NCI-H82 (cell line): ENCODE measurements at places on chromosomes 3 and 15.

DNA sequence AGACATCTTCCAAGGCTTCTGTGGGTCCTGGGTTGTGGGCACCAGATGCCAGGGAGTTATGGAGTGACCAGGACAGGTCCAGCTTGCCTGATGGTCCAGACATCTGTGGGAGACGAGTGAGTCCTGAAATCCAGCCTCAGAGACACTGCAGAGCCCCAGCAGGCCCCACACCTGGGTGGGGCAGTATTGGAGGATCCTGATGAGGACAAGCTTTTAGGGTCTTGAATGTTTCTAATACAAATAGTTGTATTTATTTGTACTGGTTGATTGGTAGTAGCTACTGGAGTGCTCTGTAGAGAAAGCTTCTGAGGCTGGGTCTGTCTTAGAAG lies 67.5 kb upstream of the PRR23C start:
- no peak for DNase-seq

DNA sequence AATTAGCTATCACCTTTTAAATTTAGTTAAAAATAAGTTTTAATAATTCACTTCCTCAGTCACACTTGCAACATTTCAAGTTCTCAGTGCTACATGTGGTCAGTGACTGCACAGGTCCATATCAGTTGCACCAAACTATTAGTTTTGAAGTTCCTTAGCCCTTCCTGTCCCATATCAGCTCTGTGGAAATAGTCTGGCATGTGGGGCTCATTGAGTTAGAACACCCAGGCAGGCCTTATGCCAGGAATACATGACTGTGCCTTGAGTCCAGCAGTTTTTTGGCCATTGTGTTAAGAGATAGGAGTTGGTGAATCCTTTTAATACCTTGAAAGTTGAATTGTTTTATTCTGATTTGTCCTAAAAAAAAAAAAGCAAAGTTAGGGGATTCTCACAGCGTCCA lies 153.7 kb upstream of the BFSP2 start:
- no peak for DNase-seq

DNA sequence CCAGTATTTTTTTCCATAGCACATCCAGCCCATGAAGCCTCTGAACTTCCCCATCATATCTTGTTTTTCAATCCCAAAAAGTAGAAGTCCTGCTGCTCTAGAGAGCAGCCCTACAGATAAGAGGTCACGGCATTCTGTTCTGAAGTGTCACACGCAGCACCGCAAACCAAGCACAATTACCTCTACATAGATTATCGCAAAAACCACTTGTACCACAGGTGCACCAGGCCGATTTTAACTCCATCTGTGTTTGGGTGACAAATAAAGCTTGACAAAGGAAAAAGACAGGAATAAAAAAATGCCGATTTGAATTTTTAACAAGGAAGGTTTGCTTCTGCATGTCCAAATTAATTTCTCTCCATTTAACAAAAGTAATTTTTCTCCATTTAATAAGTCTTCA lies 113.7 kb downstream of the MYO5A start:
- DNase-seq = no peak

GRCh38 chr15:52493968-52494367 lies 34.7 kb downstream of the MYO5A start:
- no peak for DNase-seq

- no peak for DNase-seq
Observed at GRCh38 chr3:183283886-183284285, 30.8 kb downstream of the B3GNT5 start.

- peak; percentile 84 for DNase-seq
Observed at GRCh38 chr15:82952158-82953081, at the start of gene HOMER2. TSS of gene HOMER2 (minus strand) at chr15:82952720. CDS start at chr15:82952535, 185 bp downstream.

GRCh38 chr3:184593928-184594303 lies 32.3 kb downstream of the EPHB3 start:
- no peak for DNase-seq

GRCh38 chr3:148816981-148817525 lies 10.6 kb upstream of the CPB1 start:
- DNase-seq = peak; percentile 54

GRCh38 chr15:48330105-48330785 lies 984 bp upstream of the DUT start:
- peak; percentile 44 for DNase-seq

- no peak for DNase-seq
Observed at GRCh38 chr3:115548611-115549010, 74.7 kb upstream of the GAP43 start.

DNA sequence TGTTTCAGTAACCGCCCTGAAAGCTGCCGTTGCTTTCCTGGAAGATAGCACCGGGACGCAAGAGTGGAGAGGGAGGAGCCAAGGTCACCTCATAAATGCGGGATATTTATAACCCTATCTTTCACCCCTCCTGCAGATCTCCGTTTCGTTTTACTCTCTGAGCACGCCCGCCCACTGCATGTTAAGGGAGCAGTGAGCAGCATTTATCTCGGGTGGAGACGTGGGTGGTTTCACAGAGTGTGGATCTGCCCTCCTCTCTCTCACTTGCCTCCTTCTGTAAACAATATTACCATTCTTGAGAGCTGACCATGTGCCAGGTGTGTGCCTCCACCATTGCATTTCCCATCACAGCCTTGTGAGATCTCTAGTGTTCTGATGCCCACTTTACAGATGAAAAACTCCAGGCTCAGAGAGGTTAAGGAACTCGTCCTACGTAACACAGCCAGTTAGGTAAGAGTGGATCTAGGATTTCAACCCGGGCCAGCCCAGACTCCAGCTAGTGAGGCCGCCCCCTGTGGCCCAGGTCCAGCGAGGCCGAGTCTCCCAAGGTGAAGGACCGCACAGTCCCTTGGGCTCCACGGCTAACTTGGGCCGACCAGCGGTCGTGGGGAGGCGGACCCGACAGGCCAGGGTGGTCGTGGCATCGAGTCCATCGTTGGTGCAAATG lies 16.9 kb upstream of the SEMA4B start:
- DNase-seq = no peak

DNA sequence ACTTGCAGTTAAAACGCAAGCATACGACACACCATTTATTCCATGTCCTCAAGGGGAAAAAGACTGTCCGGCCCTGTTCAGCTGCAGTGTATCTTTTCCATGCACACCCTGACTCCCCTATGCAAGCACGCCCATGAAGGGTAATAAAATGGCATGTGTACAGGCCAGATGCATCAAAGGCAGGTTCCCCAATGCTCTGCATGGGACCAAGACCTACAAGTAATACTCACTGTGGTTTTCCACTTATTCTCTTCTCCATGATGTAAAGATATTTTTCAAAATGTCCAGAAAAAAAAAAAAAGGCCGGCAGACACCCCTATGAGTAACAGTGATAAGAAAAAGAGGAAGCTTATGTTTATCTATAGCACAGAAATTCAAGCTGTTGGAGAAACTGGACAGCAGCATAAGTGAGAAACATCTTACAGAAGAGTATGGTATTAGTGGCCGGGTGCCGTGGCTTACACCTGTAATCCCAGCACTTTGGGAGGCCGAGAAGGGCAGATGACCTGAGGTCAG lies 70.8 kb downstream of the MCF2L2 start:
- DNase-seq = no peak

DNA sequence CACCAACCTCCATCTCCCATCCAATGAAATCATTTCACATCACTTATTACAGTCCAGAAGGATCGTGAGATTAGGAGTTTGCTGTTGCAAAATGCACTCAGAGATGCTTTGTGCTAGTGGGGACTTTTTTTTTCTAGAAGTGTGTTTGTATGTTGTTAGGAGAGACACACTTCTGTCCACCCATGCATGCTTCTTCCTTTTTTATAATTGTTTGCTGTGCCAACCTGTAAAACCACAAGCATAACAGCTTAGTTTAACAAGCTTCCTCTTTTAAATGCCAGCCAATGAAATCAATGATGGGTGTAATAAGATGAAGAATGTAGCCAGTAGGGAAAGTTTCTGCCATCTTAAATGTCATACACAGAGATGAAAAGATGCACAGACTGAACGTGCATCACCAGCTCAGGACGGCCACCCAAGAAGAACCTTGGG lies 305.6 kb upstream of the STT3B start:
- DNase-seq = no peak

- no peak for DNase-seq
Observed at GRCh38 chr3:131658115-131658514, 155.3 kb upstream of the MRPL3 start.

DNA sequence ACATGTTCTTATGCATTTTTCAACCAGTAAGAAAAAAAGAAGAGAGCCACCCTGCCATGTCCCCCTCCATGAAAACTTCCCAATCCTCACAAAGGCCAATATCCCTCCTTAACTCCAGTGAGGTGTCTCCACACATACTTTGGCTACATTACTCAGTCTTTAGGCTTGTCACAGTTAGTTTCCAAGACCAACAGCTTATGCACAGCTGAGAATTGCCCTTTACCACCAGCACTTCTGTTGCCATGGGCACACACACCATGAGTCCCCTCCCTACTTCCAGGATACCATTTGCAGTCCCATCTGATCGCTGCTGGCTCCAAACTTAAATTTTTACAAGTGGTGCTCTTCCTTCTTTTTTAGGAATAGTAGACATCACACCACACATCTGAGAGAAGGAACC lies 150.3 kb upstream of the STRIT1 start:
- no peak for DNase-seq

DNA sequence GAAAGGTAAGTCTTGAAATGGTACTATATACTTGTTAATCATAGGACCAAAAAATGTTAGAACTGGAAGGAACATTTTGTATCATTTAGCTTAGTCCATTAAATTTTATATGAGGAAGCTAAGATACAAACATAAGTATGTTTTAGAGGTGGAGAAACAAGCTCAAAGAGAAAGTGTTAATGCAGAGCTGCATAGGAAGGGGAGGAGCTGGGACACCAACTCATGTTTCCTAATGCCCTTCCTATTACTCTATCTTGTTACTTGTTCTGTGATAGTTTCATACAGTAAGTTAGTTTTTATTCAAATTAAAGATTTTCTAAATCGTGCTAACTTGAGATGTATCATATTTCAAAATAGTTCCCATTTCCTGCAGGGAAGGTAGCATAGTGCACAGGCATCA lies 7.4 kb downstream of the SLC35A5 start:
- no peak for DNase-seq

DNA sequence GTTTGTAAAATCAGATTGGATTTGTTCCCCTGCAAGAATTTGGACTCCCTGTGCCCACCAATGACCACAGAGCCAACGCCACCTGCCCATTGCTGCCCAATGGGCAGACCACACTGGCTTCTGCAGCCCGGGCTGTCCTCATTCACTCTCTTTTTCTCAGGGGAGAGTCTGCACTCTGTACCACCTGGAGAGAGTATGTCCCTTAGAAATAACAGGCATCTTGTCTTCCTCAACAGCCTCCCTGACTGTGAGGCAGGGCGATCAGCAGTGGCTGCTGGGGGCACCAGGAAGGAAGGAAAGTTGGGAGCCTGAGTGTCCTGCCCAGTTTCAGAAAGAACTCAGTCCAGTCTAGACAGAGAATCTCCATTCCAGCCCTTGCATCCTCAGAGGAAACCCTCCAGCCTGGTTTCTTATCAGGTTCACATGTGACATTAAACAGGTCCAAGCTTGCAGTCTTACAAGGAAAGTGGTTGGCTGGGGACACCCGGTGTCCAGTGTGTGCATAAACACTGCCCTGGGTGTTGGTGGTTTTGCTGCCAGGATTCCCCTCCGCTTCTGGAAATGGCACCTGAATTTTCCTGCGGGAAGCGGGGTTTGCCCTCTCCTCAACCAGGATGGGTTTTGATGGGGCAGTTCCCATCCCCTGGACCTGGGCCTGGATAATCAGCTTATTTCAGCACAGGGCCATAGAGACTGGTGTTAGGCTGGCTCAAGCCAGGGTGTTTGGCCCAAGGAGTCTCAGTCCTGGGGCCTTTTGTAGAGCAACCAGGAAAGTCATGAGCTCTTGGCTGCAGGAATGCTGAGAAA lies 37.2 kb downstream of the SSUH2 start:
- peak; percentile 35 for DNase-seq

- DNase-seq = no peak
Observed at GRCh38 chr15:80026310-80026709, 33.2 kb upstream of the ZFAND6 start.

DNA sequence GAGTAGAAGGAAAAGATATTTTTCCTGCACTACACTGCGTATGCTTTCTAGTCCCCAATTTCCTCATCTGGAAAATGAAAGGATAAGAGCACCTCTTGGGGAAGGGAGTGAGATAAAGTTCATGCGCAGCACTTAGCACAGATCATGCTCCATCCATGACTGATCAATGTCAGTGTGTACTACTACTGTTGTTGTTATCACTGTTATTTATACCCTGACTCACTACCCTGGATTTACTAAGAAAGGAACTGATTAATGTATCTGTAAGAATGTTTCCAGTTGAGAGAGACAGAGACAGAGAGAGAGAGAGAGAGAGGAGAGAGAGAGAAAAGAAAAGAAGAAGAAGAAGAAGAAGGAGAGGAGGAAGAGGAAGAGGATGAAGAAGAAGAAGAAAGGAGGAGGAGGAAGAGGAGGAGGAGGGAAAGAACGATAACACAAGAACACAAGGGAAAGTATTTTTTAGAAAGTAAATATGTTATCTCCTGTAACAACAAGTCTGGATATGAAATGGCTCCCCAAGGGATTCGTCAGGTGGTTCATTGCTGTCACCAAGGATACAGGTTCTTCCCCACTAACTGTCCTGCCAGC lies 212.2 kb upstream of the PROK2 start:
- no peak for DNase-seq

GRCh38 chr15:72503147-72503546 lies 29.0 kb downstream of the ARIH1 start:
- DNase-seq = no peak

GRCh38 chr3:53147151-53147902 lies 13.7 kb upstream of the PRKCD start:
- no peak for DNase-seq

DNA sequence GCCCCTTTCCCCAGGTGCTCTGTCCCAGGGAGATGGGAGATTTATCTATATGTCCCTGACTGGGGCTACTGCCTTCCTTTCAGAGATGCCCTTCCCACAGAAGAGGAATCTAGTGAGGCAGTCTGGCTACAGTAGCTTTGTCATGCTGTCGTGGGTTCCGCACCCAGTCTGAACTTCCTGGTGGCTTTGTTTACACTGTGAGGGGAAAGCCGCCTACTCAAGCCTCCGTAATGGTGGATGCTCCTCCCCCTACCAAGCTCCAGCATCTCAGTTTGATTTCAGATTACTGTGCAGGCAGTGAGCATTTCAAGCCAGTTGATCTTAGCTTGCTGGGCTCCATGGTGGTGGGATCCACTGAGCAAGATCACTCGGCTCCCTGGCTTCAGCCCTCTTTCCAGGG lies 35.4 kb upstream of the SLC7A14 start:
- DNase-seq = no peak

DNA sequence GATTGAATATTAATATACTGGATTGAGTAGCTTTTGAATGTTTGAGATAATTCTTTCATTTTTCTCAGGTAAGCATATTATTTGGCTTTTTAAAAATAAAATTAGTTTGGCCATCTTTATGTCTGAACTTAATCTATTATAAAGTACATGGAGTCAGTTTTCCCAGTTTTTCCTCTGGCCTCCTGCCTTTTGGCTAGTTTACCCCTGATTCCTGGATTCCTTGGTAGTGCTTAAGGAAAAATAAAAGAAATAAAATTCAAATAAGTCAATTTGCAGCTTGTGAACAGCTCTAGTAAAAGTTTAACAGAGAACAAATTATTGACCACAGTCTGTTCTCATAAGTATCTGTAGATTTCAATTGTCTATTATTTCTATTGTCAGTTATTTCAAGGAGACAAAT lies 89.4 kb downstream of the COL6A6 start:
- DNase-seq = no peak

GRCh38 chr3:168272343-168272985 lies 176.7 kb upstream of the GOLIM4 start:
- no peak for DNase-seq

GRCh38 chr3:46252980-46253379 lies 10.7 kb downstream of the CCR3 start:
- no peak for DNase-seq
